ENCODE measurements at places on chromosomes 3 and 15.

DNA sequence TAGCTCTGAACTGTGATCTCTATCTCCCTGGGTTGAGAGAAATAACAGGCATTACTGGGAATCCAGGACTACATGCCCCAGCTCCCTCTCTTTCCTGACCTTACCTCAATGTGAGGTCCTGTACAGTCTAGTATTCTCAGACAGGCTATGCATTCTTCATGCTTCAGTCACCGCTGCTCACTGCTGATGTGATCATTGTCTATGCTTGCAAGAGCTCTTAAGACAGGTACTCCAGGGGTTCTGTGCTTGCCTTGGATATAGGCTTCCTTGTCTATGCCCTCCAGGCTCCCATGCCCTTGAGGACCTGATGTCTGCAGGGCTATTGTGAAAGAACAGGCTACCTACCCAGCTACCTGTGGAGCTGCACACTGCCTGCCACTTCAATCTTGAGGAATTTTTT, 183.6 kb downstream of the MBNL1 start:
- DNase-seq: no peak

- DNase-seq: no peak
These were observed 126.9 kb upstream of the MEF2A start for GRCh38 chr15:99438691-99439523.

DNA sequence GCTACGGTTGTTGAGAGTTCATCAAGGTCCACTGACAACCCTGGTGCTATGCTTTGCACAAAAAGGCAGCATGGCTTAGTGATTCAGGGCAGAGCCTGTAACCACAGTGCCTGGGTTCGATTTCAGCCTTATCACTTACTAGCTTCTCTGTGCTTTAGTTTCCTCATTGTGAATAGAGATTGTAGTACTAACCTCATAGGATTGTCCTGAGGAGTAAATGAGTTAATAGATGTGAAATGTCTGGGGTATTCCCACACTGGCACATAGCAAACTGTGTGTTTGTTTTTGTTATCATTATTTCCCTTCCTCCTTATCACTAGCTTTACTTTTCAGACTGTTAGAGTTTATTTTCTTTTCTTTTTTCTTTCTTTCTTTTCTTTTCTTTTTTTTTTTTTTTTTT, 16.3 kb downstream of the CRTAP start:
- no peak for DNase-seq

DNA sequence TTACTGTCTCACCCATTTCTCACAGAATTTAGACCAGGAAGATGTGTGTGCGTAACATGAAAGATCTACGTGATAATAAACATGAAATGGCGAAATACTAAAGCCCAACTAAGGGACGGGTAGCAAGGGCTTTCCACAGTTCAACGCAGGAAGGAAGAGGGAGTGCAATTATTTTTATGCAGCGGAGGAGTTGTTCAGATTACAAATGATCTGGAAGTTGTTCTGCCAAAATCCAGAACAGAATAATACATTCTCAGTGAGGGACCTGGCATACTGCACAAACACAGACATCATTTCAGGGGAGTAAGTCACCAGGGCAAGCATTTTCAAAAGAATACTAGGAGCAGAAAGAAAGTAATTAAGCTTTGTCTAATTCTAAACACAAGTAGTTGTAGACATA, 133.6 kb upstream of the RAP2B start:
- DNase-seq: no peak

- peak; percentile 29 for DNase-seq
These were observed 57.7 kb downstream of the CNTN4 start for GRCh38 chr3:2156244-2156847.

DNA sequence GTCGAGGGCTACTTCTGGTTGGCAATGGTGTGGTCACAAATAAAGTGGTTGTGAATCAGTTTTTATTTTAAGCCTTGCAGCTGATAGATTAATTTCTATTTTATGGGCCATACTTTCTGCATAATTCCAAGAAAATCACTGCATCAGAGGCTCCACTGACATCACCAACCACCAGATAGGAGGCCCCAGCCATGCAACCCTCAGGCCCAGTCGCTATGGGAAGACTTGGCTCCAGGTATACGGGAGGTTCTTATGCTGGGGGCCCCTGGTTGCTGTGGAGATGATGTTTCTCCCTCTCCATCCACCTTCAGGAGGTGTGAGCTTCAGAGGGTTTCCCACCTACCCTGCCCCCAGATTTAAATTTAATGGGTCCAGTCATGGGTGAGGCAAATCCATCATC, 57.4 kb downstream of the ISG20 start:
- DNase-seq: no peak

- DNase-seq: no peak
These were observed 15.3 kb downstream of the UBA5 start for GRCh38 chr3:132675408-132675807.

DNA sequence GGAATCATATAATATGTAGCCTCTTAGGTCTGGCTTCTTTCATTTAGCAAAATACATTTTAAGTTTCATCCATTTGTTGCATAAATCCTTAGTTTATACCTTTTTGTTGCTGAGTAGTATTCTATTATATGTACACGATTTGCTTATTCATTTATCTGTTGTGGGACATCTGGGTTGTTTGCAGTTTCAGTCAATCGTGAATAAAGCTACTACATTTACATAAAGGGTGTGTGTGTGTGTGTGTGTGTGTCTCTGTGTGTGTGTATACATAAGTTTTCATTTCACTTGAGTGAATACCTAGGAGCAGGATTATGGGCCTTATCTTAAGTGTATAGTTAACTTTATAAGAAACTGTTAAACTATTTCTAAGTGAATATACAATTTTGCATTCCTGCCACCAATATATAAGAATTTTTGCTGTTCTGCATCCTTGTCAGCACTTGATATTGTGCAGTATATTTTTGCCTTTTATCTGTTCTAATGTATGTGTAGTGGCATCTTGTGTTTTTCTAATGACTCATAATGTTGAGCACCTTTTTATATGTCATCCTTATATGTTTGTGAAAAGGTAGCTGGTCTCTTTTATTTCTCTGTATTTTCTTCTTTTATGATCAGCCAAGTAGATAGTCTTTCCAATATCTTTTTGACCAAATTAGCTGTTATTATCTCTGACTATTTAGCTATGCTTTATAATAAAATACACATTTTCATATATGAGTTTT, 55.0 kb downstream of the GLCE start:
- no peak for DNase-seq

DNA sequence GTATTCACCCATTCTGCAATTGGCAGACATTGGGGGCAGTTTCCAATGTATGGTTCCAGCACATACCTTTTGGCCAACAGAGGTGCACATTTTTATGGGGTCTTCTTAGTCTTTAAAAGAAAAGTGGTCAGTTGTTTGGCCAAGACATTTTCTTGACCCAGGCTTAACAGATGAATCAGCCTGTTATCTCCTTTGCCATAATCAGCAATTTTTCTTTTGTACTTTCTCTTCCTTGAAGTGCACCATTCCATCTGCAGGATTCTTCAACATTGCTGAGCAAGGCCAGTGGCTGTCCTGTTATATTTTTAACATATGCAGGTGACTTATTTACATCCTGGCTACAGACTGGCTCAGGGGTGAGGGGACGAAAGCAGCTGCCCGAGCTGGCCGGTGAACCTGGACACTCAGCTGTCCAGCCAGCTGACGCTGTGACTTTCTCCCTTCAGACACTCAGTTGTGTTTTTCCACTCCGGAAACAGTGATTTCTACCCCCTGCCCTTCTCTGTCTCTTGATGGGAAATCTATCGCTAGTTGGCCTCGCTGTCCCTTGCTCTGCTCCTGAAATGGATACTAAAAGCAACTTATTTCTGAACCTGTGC, 96.5 kb upstream of the TNFAIP8L3 start:
- no peak for DNase-seq

DNA sequence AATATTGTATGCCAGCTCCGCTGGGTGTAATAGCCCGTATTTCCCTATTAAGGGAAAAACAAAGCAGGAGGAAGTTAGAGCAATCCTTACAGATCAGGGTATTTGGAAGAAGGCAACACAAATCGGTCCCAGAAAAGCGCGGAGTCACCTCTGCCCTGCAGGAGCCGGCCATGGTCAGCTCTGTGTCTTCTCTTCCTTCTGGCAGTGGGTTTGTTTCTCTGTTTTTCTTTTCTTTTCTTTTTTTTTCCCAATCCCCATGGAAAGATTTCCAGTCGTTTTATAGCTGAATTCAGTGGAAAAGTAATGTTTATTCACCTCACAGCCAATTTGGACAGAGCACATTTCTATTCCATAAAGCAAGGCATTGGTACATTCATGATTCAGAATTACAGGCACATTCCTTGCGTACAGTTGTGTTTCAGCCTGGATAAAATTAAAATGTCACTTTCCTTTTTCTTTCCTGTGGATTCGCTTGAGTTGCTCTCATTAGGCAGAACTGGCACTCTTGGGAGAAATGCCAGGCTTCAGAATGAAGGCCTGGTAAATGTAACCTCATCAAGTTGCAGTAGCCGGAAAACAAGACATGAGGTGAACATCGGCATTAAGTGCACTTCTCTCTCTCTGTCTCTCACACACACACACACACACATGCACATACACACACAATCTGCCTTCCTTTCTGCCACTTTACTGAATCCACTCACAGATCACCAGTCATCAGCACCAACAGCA, 204.5 kb upstream of the UBE2E1 start:
- DNase-seq: no peak

DNA sequence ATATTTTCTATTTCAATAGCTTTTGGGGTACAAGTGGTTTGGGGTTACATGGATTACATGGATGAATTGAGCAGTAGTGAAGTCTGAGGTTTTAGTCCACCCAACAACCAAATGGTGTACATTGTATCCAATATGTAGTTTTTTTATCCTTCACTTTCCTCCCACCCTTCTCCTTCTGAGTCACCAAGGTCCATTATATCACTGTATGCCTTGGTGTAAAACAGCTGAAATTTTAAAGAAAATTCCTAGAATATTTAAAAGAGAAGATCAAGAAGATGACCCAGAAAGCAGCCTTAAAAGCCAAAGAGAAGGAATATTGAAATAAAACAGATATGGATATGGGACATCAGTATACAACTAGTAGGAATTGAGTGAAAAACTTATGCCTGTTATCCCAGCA, 204.2 kb upstream of the COL8A1 start:
- DNase-seq: no peak

- DNase-seq: no peak
These were observed 268.0 kb upstream of the ARRDC4 start for GRCh38 chr15:97692301-97693015.

- DNase-seq: no peak
These were observed 65.3 kb downstream of the IGF2BP2 start for GRCh38 chr3:185759512-185759911.

- DNase-seq: no peak
These were observed 359.7 kb downstream of the EFHB start for GRCh38 chr3:19574268-19574667.

- no peak for DNase-seq
These were observed 18.2 kb upstream of the CLDN16 start for GRCh38 chr3:190369668-190370295.

- no peak for DNase-seq
These were observed 24.3 kb upstream of the GPR171 start for GRCh38 chr3:151227266-151227806.

DNA sequence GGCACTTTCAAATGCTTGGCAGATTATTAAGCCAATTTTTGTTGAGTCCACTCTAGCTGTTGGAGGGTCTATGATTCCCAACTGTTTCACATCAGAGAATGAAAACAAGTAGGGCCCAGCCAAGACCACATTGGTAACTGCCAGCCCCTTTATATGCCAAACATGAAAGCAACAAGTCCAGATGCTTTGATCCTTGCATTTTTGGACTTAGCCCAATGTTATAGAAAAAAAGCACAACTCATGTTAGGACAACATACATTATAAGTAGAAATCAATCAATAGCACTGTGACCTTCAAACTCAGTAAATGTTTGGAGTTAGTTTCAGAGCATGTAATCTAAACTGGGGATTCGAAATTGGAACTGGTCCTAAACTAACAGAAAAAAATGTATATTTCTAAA, 674.7 kb downstream of the MECOM start:
- no peak for DNase-seq

DNA sequence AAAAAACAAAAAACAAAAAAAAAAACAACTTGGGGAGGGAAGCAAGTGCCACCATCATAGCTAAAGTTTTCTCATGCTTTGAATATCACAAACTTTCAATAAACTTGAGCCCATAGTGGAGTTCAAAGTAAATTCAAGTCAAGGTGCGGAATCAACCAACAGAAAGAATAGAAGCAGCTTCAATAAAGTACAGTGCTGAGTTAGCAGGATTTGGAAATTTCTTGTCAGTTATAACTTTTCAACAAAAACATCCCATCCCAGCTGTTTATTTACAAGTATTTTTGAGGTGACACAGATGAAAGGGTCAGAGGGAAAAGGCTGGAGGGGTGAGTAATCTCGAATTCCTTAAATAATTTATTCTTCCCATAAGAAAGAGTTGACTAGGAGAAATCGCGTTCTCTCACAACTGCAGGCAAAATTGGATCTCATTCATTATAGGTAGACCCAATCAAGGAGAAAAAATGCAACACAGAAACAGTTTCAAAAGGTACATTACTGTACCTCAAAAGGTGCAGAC, 477.4 kb upstream of the RASGRP1 start:
- no peak for DNase-seq

- DNase-seq: no peak
These were observed 9.3 kb downstream of the PARL start for GRCh38 chr3:183875411-183875810.

GRCh38 chr15:82134461-82134860, 88.6 kb upstream of the MEX3B start:
- DNase-seq: no peak

DNA sequence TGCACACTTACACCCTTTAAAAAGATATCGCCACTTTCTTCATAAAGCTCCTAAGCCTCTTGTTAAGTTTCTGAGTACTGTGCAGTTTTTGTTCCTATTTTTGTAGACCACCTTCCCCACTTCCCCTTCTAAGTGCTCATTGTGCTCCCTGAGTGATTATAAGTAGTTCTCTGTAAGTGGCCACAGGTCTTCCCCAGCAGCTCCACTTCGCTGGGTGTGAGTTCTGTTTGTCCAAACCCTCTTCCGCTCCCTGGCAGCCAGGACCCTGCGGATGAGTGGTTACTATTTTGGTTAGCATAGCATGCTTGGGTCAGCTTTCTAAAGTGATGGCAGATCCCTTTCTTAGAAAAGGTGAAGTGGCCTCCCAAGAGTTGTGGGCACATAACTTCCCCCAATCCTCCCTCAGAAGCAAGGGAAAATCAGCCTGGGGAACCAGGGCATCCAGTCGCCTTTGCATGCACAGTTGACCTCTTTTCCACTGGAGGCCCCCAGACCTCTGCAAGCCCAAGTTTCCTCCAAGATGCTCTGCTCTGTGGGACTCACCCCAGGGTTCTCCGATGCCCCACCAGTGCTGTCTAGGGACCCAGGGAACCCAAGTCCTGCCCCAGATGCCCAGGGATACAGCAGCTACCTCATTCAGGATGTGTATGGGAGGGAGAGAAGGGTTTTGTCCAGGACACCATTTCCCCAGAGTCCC, 69.6 kb downstream of the ATP10A start:
- DNase-seq: no peak

Data from activated CD4-positive, alpha-beta T cell treated with anti-CD3 and anti-CD28 coated beads, Interleukin-2, Interleukin-6, amounts not matched to agents 100 ng/mL and 50 ng/mL, durations not matched to agents 16 hours and 8 hours (primary cell).